Thoracic aorta (tissue), 2 donors: ENCODE measurements at places on chromosomes 2 and 18.

GRCh38 chr18:62245177-62245576 lies 58.1 kb downstream of the RELCH start:
- no peak for DNase-seq

GRCh38 chr2:225122007-225122406 lies 79.7 kb upstream of the DOCK10 start:
- no peak for DNase-seq

GRCh38 chr2:136328207-136328795 lies 210.4 kb upstream of the CXCR4 start:
- no peak for DNase-seq

DNA sequence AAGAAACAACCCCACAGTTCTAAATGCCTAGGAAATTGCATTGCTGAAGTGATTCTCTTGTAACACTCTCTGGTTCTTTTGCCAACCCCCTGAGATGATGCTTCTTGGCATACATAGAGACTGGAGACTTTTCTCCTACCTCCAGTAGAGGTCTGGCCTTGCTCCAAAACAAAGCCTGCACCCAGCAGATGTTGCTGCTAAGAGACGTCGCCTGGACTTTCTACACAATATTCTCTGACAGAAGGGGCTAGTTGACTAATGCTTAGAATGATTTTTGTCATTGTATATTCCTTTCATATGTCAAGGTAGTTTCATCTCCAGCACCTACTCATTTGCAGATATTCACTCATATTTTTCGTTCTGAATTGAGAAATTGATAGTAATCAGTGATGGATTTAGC lies 24.6 kb downstream of the SOWAHC start:
- DNase-seq: no peak

DNA sequence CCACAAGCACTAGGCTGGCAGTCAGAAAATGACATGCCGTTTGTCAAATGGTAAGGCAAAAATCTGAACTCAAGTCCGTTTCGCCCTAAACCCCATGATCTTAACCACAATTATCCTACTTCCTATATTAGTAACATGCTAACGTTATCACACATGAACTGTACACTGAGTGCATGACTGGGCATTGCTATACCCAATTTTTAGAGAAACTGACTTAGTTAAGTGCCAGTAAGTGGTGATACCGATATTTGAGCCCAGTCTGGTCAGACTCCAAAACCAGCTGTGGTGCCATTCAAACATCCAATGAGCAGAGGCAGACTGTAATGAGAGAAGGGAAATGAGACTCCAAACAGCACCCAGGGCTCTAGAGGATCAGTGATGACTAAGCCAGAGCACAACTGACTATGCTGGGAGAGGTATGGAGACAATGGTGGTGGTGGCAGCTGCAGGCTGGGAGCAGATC lies 311.7 kb upstream of the PKDCC start:
- DNase-seq: no peak

GRCh38 chr2:3291113-3291512 lies 86.5 kb downstream of the EIPR1 start:
- no peak for DNase-seq

DNA sequence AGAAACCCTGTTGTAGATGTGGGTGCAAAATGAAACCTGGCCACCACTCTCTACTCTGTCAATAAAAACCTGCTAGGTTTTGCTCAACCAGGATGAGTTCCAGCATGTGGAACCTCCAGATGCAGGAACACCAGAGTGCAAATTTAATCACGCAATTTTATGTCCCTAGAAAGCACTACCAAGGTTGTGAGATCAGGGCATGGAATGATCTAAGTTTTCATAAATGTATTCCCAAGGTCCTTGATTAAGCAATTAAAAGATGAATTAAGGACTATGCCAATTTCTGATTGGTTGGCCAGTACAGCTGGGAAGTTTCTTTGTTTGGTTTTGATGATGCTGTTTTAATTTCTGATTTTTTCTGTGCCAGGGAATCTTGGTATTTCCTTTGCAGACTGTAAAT lies 179.2 kb downstream of the KCNS3 start:
- no peak for DNase-seq

GRCh38 chr2:16008856-16009255 lies 68.5 kb downstream of the MYCN start:
- DNase-seq: no peak

GRCh38 chr2:84077496-84077895 lies 381.6 kb downstream of the SUCLG1 start:
- no peak for DNase-seq

GRCh38 chr2:117714110-117714509 lies 100.4 kb upstream of the DDX18 start:
- DNase-seq: no peak

DNA sequence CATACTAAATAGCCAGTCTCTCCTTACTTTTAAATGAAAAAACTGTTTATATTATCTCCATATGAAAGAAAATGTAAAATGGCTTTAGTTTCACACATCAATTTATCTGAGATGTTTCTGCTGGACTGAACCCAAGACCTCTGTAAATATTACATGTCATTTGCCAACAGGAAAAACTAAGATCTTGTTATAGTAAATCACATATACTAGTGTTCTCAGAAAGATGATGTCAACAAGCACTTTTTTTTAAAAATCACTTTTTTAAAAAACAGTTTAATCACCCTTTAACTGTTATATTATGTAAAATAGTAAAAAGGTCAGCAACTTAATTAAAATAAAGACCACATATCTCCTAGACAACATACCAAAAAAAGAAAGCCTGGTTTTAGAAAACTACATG lies 46.3 kb downstream of the PTPN2 start:
- DNase-seq: no peak

GRCh38 chr18:6982398-6982797 lies 135.2 kb downstream of the LAMA1 start:
- DNase-seq: no peak

DNA sequence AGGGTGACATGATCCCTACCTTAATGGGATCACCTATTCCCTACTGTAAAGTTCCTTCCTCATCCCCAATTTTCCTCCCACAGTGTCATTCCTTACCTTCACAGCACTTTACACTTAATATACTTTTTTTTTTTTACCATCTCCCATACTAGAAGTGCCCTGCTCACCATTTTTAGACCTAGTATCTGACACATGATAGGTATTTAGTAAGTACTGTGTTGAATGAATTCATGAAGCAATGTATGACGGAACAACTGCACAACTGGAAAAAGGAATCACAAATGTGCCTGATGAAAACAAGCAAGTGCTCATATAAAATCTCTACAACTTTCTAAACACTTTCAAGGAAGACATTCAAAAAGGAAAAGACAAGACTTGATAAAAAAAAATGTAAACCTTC lies 77.0 kb upstream of the ST8SIA5 start:
- DNase-seq: no peak

- DNase-seq: no peak
Measured at GRCh38 chr2:127584516-127585033, 49.1 kb downstream of the MYO7B start.

DNA sequence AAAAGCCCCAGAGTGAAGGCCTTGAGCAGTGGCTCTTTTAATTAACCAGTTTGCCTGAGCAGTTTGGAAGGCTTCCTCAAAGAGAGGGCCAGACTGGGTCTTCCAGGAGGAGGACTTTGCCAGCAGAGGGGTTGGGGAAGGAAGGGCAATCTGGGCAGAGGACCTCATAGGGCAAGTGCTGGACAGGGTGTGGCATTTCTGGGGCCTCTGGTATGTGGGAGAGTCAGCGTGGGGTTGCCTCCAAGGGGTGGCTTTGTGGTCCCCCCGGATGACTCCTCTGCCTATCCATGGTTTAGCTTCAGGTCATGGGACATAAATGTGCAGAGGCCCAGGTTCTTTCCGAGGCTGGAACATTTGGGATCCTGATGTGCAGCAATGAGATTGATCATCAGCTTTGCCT lies 12.6 kb downstream of the GLI2 start:
- DNase-seq: no peak

GRCh38 chr2:60309336-60309735 lies 244.1 kb downstream of the BCL11A start:
- no peak for DNase-seq

DNA sequence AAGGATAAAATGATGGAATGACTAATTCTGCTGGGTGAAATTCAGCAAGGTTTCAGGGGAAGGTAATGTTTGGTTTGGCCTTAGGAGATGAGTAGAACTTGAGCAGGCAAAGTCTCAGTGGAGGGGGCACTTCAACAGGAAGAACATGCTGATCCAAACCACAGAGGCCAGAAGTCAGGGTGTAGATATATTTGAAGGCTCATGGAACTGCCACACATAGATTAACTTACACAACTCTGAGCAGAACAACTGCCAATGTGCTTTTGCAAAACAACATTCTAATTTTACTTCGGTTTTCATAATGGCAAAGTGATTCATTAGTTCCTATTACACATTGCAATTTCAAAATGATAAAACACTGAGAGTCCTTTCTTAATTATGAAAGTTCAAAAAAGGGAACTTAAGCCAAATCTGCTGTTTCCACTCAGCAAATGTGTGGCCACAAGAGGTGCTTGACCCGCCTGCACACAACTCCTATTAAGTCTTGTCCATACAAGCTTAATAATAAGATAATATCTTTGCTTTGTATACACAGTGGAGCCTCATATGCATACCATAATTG lies 284.8 kb downstream of the MREG start:
- no peak for DNase-seq

DNA sequence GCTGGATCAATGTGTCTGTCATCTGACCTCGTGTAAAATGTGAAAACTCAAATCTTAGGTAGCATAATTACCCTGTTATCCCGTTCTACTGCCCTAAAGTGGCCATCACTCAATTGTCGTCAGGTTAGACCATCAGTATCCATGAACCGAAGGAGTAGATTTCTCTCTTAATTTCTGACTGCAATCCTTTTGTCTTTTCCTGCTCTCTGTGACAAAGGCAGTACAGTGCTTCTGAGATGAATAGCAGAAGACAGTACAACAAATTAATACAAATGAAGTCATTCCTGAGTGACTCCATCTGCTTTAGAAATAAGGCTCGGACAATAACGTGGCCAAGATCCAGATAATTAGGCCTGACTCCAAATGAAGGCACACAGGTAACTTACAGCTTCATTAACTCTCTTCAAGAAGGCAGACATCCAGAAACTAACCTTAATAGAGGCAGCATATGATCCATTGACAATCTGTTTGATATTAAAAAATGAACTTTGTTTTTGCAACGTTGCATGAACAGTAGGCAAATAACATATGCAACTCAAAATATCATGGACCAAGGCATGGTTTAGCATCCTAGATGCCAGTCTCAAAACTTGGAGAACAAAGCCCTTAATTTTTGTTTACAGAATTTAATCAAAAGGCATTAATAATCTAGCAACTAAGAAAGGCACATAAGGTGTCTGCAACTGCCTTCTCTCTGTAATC lies 96.7 kb upstream of the CDH20 start:
- no peak for DNase-seq

GRCh38 chr18:32438173-32438572 lies 32.5 kb downstream of the GAREM1 start:
- no peak for DNase-seq

- no peak for DNase-seq
Measured at GRCh38 chr18:76967721-76968472, 145.5 kb downstream of the ZNF236 start.

DNA sequence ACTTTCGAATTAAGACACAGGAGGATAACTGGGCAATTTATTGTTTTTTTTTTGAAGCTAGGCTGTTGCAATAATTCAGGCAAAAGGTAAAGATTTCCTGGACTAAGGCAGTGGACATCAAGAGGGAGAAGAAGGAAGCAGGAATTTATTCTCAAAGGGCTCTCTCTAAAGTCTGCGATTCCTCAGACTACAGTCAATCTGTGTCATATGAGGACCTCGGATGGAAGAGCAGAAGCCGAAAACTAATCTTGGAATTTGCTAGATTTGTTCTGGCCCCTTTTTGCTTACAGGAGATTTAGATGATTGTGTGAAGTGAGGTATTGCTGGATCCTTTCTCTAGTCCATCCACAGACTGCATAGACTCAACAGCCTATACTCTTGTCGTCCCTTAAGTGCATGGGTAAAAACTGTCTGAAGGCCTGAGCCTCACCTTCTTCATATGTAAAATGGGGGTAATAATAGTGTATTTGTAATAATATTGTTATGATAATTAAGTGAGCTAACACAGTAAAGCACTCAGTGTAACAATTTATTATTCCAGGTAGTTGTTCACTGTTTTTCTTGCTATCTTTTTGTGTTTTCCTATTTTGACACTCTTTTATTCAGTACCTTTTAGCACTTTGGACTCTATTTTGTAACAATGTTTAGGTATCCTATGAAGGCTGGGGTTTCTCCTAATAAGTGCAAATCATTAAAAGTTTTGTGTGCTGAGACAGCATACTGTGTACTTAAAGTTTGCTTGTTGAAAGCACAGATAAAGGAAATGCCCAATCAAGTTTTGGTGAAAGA lies 54.2 kb upstream of the NT5C1B start:
- DNase-seq: no peak

GRCh38 chr2:138356178-138356577 lies 145.4 kb upstream of the SPOPL start:
- DNase-seq: no peak

GRCh38 chr2:72028996-72029395 lies 118.7 kb downstream of the CYP26B1 start:
- no peak for DNase-seq

GRCh38 chr18:46793565-46793964 lies 36.7 kb upstream of the ST8SIA5 start:
- DNase-seq: no peak

- DNase-seq: no peak
Measured at GRCh38 chr18:23662309-23663263, at the start of gene ANKRD29. Gene ANKRD29, minus strand, starts transcription at chr18:23662911. Its CDS starts 181 bp downstream, at chr18:23662730.

DNA sequence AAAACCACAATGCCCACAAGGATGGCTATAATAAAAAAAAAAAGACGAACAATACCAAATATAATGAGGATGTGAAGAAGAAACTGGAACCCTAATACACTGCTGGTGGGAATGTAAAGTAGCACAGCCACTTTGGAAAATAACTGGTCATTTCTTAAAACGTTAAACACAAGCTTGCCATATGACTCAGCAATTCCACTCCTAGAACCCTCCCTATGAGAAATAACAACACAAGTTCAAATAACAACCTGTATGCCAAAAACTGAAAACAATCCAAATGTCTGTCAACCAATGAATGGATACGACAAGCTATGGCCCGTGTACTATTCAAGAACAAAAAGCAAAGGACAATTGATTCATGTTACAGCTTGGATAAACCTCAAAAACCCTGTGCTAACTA lies 7.0 kb upstream of the ALPK2 start:
- no peak for DNase-seq

GRCh38 chr2:180385601-180386201 lies 378.6 kb upstream of the CWC22 start:
- no peak for DNase-seq

- DNase-seq: no peak
Measured at GRCh38 chr2:38375696-38376345, 1.3 kb downstream of the ATL2 start.

DNA sequence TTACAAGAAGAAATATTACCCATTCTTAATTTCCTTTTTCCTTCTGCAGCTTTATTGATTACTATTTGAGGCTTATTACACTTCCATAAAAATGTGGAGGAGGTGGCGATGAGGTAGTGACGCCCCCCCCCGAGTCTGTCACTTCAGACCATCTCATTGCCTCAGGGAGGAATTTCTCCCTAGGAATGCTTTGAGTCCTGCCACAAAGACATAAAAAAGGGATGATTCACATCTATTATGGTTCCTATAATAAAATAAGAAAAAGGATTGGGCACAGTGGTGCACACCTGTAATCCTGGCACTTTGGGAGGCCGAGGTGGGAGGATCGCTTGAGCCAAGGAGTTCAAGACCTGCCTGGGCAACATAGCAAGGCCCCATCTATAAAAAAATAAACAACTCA lies 93.7 kb downstream of the AOX1 start:
- no peak for DNase-seq
